Stimulated activated CD8-positive, alpha-beta memory T cell treated with anti-CD3 and anti-CD28 coated beads, Interleukin-12 subunit alpha, Interleukin-12 subunit beta, amount 100 ng/mL, for 1 hour (primary cell): ENCODE measurements at places on chromosomes 12 and 14.

- DNase-seq: no peak
Measured at GRCh38 chr14:35332517-35333263, 40.5 kb downstream of the PSMA6 start.

DNA sequence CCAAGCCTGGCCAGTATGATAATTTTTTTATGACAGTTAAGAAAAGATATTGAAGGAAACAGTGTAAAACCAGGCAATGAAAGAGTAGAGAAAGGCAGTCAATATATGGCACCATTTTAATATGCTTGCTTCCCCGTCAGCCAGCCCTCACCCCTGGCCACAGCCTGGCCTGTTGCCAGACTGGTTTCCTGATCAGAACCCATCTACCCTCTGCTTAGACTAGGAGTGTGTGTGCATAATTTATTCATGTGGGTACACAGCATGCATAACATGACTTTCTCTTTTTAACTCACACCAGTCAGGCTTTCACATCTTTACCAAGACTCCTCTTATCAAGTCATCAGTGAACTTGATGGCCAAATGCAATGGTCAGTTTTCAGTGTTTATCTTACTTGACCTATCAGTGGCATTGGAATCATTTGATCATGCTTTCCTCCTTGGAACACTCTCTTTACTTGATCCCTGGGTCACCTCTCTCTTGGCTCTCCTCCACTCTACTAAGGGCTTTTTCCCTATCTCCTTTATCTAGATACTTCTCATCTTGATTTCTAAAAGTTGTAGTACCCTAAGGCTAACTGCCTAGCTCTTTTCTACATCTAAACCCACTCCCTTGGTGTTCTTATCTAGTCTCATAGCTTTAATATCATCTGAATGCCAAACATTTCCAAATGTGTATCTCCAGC is 10.0 kb upstream of the GPR19 start:
- no peak for DNase-seq

GRCh38 chr14:55190906-55191202 is 531 bp downstream of the DLGAP5 start:
- no peak for DNase-seq

DNA sequence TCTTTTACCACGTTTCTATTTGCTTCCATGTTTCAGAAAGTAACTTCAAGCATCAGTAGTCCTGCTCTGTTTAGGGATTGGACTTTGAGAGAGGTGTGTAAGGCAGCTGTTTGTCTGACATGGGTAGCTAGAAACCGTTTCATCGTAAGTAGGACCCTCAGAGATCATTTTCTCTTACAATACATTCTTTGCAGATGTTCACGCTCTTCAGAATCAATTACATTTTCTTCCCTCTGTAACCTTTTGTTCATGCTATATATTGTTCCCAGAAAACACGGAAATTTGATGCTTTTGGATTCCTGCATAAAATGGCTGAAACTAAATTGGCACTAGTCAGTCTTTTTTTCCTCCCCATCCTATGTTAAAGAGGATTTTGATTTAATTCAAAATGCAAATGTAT is 62.6 kb upstream of the AEBP2 start:
- no peak for DNase-seq
